Uterus (tissue), 4 donors: ENCODE measurements at places on chromosomes 1 and 21. TPM values are rescaled to one million over a fixed set of nuclear protein-coding genes. Genes with fewer than 3 reads are reported as not detected.

Gene GBP6
- not detected for total RNA-seq

Gene LCA5L
- total RNA-seq: 4.1 TPM

Gene DDAH1
- 22.4 TPM for total RNA-seq

- peaks cover 12% of the 10 kb centered on the region for H3K4me1 ChIP-seq
- H3K27ac ChIP-seq: peak overlapping the region; percentile 89
- no peak for DNase-seq
- no peaks in the 10 kb centered on the region for H3K27me3 ChIP-seq
Observed at GRCh38 chr21:46286648-46287002, 483 bp downstream of the YBEY start.

- H3K36me3 ChIP-seq: no peaks in the 10 kb centered on the region
- DNase-seq: no peak
- no peaks in the 10 kb centered on the region for H3K4me1 ChIP-seq
- no peaks in the 10 kb centered on the region for H3K27me3 ChIP-seq
- H3K4me3 ChIP-seq: no peak overlapping the region
Observed at GRCh38 chr1:61264825-61265242, 182.5 kb downstream of the NFIA start.

DNA sequence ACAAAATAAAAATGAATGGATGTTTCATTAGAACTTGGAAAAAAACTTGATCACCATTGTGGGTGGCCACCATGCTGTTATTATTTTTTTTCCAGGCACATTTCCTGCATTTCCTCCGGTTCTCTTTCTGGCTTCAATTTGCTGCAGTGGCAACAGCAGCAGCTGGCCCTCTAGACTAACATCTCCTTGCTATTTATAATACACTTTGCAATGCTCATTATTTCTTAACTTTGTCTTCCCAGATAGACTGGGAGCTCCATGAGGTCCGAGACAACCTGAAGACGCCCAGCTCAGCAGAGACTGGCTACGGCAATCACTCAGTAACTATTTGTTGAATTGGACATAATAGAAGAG is 53.4 kb upstream of the ATP5PO start:
- H3K4me1 ChIP-seq: no peaks in the 10 kb centered on the region
- H3K27me3 ChIP-seq: no peaks in the 10 kb centered on the region

GRCh38 chr1:244214009-244214967 is 163.2 kb downstream of the ZBTB18 start:
- peak; percentile 57 for DNase-seq
- peaks cover 6% of the 10 kb centered on the region for H3K4me1 ChIP-seq
- H3K36me3 ChIP-seq: no peaks in the 10 kb centered on the region
- H3K27ac ChIP-seq: peak overlapping the region; percentile 73
- no peak overlapping the region for H3K4me3 ChIP-seq

DNA sequence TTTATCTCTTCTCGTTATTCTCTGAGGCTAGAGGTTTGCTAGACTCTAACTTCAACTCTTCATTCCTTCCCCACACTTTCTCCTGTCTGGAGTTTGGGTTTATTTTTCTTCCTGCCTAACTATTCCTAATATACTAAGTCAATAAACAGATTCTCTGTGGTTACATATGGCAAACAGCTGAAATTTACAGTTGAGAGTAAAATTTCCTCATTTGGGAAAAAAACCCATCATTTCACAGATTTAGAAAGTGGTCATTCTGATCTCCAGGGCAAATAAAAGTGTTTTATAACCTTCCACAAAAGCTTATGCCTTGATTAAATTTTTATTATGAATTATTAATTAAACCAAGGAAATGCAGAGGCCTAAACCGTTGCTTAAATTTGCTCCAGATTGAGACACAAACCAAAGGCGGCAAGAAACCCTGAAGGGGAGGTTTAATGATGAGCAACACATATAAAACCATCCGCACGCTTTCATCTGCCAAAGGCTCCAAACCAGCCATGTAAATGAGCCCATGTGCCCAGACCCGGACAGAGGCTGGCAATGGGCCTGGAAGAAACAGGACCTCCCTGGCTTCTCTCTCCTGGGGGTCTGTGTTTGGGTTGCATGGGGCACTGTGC is 201.7 kb upstream of the LMO4 start:
- no peak for DNase-seq
- no peak overlapping the region for H3K27ac ChIP-seq
- H3K4me3 ChIP-seq: no peak overlapping the region
- no peaks in the 10 kb centered on the region for H3K27me3 ChIP-seq
- no peaks in the 10 kb centered on the region for H3K36me3 ChIP-seq

- no peak overlapping the region for H3K27ac ChIP-seq
- no peaks in the 10 kb centered on the region for H3K36me3 ChIP-seq
- no peak for DNase-seq
- no peaks in the 10 kb centered on the region for H3K27me3 ChIP-seq
Observed at GRCh38 chr1:31105646-31106045, 40.1 kb upstream of the PUM1 start.
